Renal cortical epithelial cell (primary cell): ENCODE measurements at places on chromosomes 3 and 15.

DNA sequence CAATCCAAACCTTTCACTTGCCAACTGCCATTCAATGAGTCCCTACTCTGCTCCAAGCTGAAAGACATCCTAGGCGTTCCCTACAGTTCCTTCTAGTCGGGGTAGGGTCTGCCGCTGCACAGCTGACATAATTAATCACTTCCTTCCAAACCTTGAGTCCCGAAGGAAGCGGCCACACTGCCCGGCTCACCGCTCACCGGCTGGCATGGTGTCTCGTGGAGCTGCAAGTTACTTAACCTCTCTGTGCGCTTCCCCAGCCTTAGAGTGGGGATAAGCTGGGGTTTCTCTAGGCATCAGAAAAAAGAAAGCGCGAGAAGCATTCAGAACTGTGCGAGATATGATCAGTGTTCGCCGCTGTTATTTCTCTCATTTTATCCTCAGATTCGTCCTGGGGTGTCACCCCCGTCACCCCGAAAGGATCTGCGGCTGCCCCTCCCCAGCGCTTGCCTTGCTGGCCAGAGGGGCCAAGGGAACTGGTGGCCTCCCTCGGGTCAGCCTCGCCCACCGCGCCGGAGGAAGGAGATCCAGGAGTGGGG is 748 bp downstream of the MRPS25 start:
- DNase-seq = no peak

DNA sequence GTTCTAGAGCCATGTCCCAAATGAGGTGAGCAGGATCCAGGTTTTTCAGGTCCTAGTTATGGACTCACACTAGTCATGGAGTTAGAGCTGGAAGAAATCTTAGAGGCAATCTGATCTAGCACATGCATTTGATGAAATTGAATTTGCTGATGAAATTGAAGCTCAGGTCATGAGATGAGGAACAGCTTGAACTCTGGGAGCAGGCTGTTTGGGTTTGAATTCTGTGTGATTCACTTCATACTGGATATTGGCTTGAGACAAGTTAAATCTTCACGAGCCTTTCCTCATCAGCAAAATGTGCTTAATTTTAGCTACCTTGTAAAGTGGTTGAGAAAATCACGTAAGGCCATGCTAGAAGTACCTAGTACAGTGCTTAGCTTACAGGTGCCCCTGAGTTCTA is 33.5 kb upstream of the PARL start:
- DNase-seq = no peak

DNA sequence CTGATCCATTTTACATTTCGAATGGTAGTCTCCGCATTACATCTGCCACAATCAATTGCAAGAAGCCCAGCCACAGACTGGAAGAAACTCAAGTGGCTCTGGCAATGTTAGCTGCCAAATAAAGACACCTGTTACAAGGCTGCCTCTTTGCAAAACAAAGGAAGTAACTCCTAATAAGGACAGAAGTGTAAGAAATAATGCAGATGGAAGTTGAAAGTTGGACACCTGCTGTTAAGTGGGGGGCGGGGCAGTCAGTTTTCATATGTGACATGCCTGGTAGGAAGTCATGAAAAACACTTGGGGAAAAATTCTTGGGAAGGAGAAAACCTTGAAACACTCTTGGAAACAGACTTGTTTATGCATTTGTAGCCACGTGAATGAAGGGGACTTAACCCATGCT is 54.1 kb upstream of the ATP2C1 start:
- DNase-seq = no peak

DNA sequence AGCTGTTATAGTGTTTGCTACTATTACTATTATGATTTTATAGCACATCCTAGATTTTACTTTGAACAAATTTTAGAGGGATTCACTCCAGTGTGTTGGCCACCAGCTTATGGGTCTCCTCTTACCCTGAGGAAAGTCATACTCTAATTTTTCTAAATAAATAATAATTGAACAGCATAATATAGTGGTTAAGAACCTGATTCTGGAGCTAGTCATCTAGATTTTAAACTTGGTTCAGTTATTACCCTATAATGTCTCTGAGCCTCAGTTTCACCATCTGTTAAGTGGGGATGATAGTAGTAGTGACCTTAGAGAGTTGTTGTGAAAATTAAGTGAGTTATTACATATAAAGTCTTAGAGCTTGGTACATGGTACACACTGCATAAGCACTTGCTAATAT is 30.7 kb upstream of the TOPAZ1 start:
- DNase-seq = no peak

DNA sequence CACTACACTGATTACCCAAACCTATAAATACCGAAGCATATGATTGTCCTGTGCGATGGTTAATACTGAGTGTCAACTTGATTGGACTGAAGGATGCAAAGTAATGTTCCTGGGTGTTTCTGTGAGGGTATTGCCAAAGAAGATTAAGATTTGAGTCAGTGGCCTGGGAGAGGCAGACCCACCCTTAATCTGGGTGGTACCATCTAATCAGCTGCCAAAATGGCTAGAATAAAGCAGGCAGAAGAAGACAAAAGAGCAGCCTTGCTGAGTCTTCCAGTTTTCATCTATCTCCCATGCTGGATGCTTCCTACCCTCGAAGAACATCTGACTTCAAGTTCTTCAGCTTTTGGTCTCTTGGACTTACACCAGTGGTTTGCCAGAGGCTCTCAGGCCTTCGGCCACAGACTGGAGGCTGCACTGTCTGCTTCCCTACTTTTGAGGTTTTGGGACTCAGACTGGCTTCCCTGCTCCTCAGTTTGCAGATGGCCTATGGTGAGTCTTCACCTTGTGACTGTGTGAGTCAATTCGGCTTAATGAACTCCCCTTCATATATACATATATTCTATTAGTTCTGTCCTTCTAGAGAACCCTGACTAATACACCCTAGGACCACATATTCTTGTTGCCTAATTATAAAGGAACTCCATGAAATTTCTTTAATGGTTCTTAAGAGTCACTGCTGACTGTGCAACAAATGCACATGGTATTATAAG is 31.7 kb downstream of the CSNK1G1 start:
- DNase-seq = no peak

- DNase-seq = no peak
Measured at GRCh38 chr3:172519740-172520139, 3.5 kb downstream of the TNFSF10 start.

- DNase-seq = no peak
Measured at GRCh38 chr3:66150977-66151376, 69.8 kb upstream of the SLC25A26 start.

- peak; percentile 27 for DNase-seq
Measured at GRCh38 chr3:114464548-114464947, 170.7 kb downstream of the TIGIT start.

DNA sequence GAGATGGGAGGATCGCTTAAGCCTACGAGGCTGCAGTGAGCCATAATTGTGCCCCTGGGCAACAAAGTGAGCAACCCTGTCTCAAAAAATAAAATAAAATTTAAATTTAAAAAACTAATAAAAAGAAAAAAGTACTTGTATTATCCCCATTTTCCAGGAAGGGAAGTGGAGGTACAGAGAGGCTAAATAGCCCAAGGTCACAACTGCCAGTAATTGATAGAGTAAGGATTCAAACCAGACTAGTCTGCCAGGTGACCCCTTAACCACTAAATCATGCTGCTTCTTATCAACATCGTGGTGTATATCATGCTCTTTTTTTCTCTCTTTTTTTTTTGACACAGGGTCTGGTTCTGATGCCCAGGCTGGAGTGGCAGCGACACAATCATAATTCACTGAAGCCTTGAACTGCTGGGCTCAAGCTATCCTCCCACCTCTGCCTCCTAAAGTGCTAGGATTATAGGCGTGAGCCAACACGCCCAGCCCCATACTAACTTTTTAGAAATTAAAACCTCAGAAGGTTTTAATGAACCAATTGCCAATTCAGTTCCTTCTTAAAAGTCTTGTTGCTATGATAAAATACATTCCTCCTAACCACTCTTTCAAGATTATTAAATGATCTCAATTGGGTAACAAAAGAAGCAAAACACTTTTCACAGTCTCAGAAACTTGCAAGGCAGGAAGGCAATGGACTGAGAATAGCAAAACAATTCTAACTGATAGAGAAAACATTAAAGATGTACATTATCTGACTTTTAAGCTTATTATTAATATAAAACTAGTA is 30.5 kb downstream of the HERC1 start:
- no peak for DNase-seq

DNA sequence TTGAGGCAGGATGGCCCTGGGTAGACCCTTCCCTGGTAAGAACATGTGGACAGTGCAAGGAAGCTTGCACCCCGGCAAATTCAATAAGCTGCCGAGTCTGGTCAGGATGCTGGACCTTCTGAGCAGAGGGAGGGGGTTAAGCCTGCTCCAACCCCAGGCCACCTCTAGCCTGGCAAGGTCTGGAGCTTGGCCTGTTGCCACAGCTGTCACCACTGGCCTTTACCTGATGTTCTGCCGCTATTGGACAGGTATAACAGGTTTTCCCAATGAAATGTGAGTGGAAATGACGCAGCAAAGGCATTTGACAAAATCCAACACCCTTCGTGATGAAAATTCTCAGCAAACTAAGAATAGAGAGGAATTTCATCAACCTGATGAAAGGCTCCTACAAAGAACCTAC is 699 bp upstream of the MESP1 start:
- no peak for DNase-seq

DNA sequence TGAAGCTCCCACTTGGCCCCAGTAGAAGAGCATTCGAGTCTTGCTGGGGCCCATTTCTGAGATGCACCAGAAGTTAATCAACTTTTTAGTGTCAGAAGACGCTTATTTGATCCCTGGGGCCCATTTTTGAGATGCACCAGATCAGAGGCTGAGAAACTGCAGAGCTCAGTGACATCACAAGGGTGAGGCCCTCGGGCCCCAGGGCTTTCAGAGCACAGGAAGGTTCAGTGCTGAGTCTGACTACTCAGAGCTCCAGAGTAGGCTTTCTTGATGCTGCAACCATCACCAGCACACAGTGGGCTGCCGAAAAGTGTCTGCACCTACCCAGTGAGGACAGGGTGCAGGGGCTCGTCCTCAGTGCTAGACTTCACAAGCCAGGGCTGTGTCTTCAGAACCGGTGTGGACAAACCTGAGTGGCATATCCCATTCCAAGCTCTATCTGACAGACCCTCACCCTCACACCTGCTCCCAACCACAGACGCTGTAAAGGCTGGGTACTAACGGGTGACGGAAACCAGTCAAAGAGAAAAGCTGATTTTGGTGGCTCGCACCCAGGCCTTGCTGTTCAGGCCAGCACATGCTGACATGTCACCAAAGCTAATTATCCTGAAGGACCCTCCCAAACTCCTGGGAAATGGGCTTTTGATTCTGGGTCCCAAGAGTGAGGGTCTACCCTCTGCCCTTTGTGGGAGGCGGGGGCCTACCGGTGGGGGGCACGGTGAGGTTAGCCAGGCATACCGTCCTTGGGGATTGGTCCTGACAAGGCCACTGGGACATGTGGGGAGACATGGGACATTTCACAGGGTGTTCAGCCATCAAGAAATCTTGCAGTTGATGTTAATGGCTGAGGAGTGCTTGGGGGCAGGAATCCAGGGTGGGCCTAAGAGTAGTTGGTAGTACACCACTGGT is 83.0 kb downstream of the PDCD6IP start:
- DNase-seq = no peak

DNA sequence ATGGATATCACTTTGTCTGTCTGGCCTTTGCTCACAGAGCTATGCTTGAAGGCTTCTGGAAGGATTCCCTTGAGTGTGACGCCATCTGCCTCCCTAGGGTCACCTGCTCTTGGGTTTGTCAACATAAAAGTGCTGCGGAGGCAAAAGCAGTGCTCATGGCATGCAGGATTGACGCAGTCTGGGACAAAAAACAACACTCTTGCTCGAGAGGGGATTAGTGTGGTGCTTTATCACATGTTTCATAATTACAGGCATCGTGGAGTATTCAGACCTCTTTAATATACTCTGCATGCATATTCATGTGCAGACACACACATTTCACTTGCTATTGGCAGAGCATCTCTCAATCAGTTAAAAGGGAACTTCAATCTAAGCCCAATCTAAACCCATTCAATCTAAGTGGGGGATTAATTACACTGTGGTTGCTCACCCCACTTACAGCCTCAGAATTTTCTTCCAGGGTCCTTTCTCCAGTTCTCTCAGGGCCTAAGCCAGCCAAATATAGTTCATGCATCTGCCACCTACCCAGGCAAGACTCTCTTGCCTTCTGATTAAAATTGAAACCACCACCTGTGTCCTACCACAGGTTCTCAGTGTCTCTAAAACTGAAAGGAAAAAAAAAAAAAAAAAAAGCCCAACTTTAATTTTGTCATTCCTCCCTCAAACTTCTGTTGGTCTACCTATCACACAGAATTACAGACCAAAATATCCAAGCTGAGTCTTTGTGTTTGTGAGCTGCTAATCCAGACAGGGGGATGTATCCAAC is 75.6 kb downstream of the BFSP2 start:
- no peak for DNase-seq

GRCh38 chr3:37025561-37026335 is 32.4 kb downstream of the MLH1 start:
- DNase-seq = no peak

- DNase-seq = no peak
Measured at GRCh38 chr3:160771811-160772459, 15.9 kb downstream of the PPM1L start.

GRCh38 chr3:151379083-151379734 is 5.3 kb downstream of the P2RY12 start:
- peak; percentile 18 for DNase-seq

- DNase-seq = no peak
Measured at GRCh38 chr3:119679874-119680273, 2.7 kb upstream of the COX17 start.

DNA sequence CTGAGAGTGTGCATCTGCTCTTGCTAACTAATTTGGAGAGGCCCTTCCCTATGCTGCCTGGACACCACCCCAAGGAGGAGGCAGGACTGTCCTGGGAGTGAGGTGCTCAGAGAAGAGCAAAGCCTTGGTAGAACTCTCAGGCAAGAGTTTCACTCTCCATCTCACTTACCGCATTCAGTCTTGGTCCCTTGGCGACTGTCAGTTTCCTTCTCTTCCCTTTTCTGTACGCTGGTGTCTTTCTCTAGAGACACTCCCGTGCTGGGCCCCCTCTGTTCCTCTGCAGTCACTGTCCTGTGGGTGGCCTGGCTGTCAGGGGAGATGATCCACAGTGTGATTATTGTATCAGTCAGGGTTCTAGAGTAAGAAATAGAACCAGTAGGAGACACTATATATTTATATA is 44.0 kb downstream of the IDH2 start:
- DNase-seq = no peak

DNA sequence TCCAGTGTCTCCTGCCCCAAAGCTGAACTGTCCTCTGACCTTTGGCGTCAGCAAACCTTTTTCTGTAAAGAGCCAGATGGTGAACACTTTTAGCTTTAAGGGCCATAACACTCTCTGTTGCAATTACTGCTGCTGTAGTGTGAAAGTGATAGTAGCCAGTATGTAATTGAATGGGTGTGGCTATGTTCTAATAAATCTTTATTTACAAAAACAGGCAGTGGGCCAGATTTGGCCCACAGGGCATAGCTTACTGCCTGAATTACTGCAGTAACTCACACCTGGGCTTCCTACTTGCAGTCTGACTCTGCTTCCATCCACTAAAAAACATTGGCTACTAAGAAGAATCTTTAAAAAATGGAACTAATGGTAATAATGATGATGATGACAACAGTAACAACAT is 68.0 kb upstream of the SLC6A11 start:
- DNase-seq = no peak
